A549 (cell line): ENCODE measurements at places on chromosomes 7 and 10.

- DNase-seq: no peak
These were observed 12.6 kb downstream of the VIM start for GRCh38 chr10:17240616-17241015.

- peak; percentile 61 for DNase-seq
These were observed 1.2 kb upstream of the TMEM178B start for GRCh38 chr7:141072548-141073172.

- peak; percentile 38 for DNase-seq
These were observed at the start of gene GNG11 for GRCh38 chr7:93921607-93922566. GNG11 (plus strand) TSS chr7:93921735; CDS start chr7:93922138, 403 bp downstream.

- DNase-seq: no peak
These were observed 47.4 kb downstream of the VPS50 start for GRCh38 chr7:93279541-93279940.

GRCh38 chr7:31633894-31634494 is 53.0 kb upstream of the PPP1R17 start:
- DNase-seq: peak; percentile 69

- DNase-seq: no peak
These were observed 611.2 kb downstream of the PTPRN2 start for GRCh38 chr7:157976406-157976805.

- no peak for DNase-seq
These were observed 4.0 kb downstream of the SCD start for GRCh38 chr10:100350914-100351485.

DNA sequence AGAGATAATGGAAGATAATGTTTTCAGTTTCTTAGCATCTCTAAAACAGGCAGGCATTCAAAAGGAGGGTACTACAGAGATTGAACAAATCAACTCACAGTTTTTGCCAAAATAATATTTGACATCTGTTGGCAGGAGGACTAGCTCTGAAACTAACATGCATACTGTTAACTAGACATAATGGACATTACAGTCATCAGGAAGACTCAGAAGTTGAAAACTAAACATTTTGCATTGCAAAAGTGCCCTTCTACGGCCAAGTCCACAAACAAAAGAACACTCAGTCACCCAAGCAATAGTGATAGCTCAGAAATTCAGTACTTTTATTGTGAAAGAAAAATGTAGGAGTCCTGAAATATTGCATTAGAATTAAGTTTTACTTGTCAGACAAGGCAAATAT is 399.0 kb downstream of the HGF start:
- DNase-seq: no peak

DNA sequence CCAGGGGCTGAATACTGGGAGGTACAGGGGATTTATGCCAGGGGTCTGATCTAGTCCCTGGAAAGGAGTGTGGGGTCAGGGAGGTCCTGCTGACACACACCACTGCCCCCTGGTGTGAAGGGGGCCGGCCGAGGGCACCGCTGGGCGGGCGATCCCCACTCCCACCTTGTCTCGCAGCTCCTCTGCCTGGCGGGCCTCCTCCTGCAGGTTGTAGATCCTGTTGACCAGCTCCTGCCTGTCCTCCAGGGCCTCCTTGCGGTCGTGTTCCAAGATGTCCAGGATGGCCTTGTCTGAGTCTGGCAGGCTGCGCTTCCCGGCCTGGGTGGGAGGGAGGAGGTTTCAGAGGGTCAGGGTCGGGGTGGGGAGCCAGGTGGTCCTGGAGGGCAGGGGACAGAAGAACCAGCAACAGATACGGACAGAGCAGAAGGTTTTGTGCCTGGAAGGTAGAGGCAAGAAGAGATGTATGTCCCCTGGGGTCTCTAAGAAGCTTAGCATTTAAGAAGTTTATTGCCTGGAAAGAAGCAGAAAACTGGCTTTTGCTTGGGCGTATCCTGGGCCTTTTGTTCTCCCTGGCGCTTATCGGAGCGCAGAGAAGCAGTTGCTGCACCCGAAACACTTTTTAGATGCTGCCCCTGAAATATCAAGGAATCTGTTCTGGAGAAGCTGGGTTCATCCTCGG is 94.5 kb upstream of the GNA12 start:
- no peak for DNase-seq

DNA sequence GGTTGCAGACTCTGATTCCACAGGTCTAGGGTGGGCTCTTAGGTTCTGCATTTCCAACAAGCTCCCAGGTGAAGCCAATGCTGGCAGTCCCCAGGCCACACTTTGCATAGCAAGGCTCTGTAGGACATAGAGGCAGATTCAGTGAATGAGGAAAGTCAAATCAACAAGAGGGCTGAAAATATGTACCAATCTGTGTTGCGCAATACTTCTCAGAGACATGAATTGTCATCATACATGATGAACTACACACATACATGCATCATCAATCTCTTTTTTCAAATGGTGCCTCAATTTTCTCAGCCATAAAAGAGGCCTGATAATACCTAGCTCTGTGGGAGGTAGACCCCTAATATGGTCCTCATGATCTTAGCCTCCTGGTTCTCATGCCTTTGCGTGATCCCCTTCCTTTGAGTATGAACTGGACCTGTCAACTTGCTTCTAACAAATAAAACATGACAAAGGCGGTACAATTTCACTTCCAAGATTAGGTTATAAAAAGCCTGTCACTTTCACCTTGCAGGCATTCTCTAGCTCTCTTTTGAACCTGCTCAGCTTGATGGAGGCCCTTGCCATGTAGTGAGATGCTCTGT is 49.0 kb downstream of the PIK3CG start:
- DNase-seq: no peak

DNA sequence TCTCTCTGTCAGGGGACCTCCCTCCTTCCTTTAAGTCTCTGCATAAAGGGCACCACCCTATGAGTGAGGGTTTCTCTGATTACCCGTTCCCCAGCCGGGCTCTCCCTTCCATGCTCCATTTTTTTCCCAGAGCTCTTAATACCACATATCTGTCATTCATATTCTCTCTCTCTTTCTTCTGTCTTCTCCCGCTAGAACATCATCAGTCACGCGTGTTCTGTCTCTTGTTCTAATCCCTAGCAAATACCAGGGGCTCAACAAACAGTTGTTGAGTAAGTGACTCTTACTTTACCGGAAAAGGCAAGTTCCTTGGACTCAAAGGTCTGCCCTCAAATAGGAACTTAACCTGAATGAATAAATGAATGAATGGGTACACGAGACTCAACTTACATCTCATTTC is 68.5 kb downstream of the RSU1 start:
- DNase-seq: no peak

- DNase-seq: no peak
These were observed 15.6 kb downstream of the MDH2 start for GRCh38 chr7:76063525-76063924.

GRCh38 chr7:47379629-47380324 is 202.1 kb downstream of the TNS3 start:
- peak; percentile 31 for DNase-seq
